ENCODE measurements at places on chromosomes 12 and 14. TPM values are rescaled to one million over a fixed set of nuclear protein-coding genes. Genes with fewer than 3 reads are reported as not detected.

- peak; percentile 96 for DNase-seq
Observed at GRCh38 chr12:124745891-124746570, 117.6 kb downstream of the SCARB1 start.

DNA sequence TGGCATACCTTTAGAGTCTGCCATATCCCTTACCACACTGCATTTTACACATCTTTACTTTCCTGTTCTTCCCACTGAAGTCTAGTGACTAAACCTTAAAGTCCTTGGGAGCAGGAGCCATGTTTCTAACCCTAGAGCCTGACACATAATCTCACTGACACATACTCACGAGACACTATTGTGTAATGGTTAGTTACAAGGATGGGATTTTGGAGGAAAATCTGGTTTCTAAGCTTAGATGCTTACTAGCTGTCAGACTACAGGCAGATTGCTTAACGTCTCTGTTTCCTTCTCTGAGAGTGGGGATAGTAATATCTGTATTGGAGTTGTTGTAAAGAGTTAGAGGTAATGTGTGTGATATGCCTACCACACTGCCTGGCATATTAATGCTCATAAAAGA, 6.2 kb upstream of the DYRK4 start:
- DNase-seq = no peak

The MAP3K9 gene
- 2.7 TPM for total RNA-seq

The A2M gene
- 634 TPM for total RNA-seq

GRCh38 chr12:67482751-67483661, 165.5 kb upstream of the DYRK2 start:
- peak; percentile 81 for DNase-seq

All from left cardiac atrium (tissue), 4 donors.